ENCODE measurements at places on chromosomes 1 and 21.

DNA sequence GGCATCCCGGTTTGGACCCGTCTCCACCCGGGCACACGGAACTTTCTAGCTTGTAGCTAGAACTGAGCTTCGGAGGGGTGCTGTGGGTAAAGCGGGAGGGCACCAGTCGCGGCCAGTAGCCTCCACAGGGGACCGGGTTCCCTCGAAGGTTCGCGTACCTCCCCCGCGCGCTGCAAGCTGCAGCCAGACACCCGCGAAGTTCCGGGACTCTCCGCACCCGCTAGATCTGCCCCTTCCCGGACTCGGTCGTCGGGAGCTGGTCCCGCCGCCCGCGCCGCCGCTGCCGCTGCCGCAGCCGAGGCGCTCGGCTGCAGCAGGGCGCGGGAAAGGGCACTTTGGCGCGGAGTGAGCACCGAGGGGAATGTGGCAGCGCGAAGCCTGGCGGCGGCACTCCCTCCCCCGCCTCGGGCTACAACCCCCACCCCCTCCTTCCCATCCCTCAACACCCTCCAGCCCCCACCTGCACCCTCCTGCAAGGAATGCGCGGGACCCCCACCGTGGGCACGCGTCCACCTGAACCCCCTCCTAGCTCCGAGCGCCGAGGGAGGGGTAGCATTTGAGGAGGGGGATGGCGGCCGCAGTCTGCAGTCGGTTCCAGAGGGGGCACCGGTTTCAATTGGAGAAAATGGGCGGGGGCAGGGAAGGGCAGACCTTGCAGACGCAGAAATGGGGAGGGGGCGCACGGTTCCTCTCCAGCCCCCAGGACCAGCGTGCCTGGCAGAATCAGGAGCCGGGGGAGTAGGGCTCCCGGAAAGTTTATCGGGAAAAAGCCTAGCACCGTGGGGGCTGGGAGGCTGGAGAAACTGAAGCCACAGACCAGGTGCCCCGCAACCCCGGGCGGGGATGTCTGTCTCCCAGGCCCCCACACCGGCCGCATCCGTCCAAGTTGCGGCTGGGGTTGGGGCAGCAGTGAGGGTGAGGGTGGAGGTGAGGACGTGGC lies 968 bp downstream of the CSMD2 start:
- peak; percentile 82 for DNase-seq

GRCh38 chr1:196412326-196412725 lies 195.9 kb downstream of the KCNT2 start:
- no peak for DNase-seq

DNA sequence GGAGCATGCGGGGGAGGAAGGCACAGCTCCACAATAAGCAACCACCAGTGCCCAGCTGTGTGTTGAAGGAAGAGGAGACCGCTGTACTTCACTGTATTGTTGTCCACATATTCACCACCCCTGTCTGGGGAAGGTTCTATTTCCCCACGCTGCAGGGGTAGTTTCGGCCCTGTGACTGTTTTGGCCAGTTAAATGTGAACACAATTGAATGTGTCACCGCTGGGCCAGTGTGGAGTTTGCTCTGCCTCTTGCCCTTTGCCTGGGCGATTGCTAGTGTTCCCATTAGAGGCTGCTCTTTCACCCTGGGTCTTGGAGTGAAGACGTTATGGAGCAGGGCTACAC lies 32.6 kb downstream of the UBE4B start:
- DNase-seq: no peak

- no peak for DNase-seq
Measured at GRCh38 chr1:53606651-53607051, 132.3 kb downstream of the GLIS1 start.

- DNase-seq: no peak
Measured at GRCh38 chr1:48761411-48761810, 15.3 kb downstream of the BEND5 start.
